Stimulated activated CD8-positive, alpha-beta memory T cell treated with anti-CD3 and anti-CD28 coated beads, Interleukin-7, amount 100 ng/mL, for 4 hours (primary cell): ENCODE measurements at places on chromosomes 13 and 19.

- DNase-seq, result no peak
Observed at GRCh38 chr19:11506101-11506555, 489 bp upstream of the ZNF653 start.

DNA sequence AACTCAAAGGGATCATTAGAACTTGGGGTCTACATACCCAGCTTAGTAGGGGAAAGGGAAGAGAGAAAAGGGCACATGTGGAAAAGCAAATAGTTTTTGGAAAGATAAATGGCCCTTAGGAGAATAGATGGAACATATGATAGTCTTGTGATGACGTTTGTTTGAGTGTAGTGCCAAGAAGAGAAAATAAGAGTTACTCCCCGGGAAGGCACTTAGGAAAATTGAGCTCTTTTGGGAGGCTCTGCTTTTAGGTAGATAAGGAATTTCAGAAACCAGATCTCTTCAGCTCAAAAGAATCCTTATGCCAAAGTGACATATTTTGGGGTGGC, 44.8 kb upstream of the SERTM1 start:
- DNase-seq, result no peak

DNA sequence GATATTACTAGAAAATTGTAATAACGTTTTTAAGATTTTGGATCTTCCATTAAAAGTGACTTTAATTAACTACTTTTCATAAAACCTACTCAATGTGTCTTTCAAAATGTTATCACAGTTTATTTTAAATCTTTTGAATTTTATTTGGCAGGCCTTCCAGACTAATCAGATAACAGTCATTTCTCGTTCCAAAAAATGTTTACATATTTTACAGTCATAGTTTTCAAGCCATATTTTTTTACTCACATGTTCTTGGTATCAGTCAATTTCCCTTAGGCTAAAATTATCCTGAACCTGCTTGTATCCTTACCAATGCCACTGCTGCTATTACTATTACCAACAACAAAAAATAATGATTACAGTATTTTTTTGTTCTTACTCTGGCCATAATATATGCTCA, 1783.5 kb downstream of the SLITRK5 start:
- no peak for DNase-seq

DNA sequence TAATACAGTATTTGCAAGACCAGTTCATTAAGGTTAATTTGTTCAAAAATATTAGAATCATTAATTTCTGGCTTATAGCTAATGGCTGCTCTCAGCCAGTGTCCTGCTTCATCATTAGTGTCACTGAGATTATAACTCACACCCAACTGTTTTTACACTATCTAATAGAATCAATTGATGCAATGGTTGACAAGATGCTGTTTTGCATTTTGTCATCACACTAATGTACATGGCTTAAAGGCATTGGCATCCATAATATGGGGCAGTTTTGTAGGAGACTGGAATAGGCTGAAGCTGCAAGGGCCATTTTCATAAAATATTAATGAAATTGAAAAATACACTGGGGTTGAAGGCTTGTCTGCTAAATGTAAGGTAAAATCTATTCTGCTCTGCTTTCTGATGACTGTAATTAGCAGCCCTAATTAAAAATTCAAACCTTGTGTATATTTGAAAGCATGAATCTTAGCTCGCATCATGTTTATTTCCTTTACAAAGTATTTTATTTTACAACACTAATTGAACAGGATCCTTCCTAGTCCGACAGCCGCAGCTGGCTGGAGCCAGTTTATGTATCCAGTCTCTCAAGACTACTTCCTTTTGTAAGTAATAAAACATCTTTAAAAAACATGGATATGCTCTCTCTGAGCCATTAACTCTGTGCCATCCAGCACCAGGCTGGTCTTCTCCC, 296.7 kb downstream of the POU4F1 start:
- DNase-seq, result no peak

DNA sequence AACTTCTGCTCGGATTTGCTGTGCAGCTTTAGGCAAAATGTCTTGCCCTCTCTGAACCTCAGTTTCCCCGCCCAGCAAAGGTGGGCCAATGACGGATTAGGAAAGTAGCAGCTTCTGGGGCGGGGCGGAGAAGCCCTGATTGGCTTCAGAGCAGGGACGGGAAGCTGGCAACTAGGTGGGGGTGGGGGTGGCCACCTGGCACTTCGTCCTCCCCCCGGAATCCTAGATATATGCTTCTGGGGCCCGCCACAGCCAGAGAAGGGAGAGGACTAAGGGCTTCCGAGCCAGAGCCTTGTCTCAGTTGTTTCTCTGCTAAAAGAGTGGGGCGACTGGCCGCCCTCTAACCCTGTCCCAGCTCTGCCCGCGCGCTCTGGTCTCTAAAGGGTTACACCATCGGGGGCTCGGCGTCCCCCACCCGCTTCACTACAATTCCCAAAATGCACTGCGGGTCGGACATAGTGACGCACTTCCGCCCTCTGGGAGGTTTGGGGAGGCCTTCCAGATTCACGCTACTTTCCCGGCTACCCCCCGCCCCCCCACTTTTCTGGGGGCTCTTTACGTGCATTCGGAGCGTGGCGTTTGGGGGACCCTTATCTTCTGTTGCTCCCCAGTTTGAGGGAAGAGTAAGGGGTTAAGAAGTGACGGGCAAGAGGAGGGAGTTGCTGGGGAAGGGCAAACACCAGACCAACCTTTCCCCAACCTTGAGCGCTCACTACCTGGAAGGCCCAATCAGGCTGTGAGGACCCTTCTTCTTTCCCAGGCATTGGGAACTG, 672 bp upstream of the IRF2BP1 start:
- peak; percentile 82 for DNase-seq

DNA sequence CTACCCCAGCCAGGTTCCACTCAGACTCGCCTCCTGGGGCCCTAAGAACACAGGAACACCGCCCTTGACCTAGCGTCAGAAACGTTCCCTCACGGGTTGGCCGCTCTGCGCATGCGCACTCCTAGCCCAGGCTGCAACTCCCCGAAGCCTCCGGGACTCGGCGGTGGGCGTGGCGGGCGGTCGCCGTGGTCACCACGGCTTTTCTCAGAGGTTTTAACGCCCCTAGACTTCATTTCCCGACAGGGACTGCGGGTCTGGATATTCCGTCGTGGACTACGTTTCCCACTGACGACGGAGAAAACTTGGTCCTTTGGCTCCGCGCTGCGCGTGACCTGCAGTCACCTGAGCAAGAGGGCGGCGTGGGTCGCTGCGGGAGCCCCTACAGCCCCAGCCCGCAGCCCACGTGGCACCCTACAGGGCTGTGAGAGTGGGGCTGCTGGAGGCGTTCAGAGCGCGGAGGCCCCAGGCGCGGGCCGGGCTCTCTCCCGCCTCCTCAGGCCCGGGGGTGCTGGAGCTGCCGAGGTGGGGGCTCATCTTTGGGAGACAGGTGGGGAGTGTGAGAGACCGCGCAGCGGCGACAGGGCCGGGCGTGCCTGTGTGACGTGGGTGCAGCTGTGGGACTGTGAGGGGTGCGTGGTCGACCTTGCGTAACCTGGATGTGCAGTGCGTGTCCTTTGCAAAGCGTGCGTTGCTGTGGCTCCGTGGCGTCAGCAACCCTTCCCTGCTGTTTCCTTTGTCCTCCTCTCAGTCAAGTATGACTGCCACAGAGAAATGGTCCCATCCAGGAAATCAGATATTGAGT, 38.0 kb upstream of the ZNF573 start:
- peak; percentile 2 for DNase-seq

DNA sequence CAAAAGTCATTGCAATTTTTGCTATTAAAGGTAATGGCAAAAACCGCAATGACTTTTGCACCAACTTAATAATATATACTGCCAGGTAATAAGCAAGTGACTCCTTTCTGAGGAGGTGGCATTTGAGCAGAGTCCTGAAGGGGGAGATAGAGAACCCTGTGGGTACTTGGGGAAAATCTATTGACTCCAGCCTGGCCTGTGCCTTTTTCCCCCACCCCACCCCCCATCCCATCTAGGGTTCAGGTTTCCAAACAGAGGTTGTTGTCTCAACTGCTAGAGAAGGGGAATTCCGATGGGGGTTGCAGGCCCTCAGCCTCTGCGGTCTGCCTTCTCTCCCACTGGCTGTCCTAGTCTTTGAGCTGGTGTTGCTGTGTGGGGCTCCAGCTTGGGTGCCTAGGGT, 11.5 kb downstream of the S1PR2 start:
- no peak for DNase-seq

- no peak for DNase-seq
Observed at GRCh38 chr13:24056616-24057137, 103.8 kb upstream of the SPATA13 start.

- DNase-seq, result no peak
Observed at GRCh38 chr19:18029617-18030338, 21.8 kb downstream of the ARRDC2 start.

DNA sequence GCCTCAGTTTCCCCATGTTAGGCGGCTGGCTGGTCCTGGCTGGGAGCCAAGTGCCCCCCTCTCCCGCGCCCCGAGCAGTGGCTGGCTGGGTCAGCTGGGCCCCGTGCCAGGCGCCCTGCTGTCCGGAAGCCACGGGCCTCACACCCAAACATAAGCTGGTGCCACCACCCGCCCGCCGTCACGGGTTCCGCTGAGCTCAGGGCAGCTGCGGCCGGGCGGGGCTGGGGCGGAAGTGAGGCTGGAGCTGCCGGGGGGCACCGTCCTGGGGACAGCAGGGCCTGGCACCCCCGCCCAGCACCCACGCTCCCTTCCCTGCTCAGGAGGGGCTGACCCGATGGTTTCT, 19.3 kb downstream of the HCN2 start:
- DNase-seq, result no peak

DNA sequence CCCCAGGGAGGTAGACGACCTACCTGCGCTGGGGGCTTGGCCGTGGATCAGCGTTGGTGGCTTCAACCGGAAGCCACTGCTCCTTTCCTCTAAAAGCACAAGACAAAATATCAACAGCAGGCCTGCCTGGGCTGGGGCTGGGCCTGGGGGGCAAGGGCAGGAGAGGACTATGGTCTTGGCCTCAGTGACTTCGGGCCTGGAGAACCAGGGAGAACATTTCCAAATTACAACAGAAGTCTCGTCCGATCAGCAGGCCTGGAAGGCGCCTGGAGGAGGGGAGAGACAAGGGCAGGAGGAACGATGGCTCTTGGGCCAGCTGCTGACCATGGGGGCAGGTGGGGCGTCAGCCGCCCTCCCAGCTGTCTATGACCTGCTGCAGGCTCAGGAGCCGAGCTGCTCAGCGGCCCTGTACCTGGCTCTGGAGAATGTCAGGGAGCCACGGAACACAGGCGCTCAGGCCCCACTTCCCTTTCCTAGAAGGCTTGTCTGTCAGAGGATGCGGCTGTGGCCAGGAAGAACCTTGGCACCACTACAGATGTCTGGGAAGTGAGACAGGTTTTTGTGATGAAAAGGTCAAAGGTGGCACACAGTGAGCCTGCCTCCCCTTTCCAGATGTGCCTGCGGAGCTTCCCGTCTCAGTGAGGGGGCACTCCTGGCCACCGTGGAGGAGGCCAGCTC, 19.5 kb downstream of the CAPS start:
- DNase-seq, result no peak

- no peak for DNase-seq
Observed at GRCh38 chr19:4749870-4750590, 26.4 kb upstream of the DPP9 start.

- DNase-seq, result no peak
Observed at GRCh38 chr19:33297401-33298145, 4.8 kb downstream of the CEBPA start.

DNA sequence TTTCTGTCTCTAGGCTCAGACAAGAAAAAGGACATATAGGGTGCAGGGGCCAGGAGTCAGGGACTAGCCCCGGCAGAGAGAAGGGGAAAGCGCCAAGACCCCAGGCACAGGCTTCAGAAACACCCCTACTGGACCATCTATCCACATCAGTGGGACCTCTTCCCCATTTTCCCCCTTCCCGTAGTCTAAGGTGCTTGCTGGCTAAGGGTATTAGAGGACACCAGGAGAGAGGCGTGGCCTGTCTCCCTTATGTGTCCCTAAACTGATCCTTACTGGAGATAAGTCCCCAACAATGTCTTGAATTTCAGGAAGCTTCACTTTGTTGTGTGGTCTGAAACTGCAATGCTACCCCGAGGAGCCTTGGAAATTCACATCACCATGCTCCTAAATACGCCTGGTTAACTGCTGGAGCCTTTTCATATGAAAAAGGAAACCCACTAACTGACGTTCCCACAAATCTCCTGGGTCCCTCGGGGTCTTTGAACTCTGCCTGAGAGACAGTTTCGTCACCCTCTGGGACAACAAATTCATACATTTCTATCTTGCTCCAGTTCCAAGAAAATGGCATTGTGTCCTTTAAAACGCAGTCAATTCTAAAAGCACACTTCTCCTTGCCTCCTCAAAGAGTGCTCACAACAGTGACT, 197.7 kb downstream of the COL4A1 start:
- DNase-seq, result no peak

- DNase-seq, result peak; percentile 83
Observed at GRCh38 chr19:14005349-14006084, 603 bp downstream of the RFX1 start.

- DNase-seq, result no peak
Observed at GRCh38 chr13:20400774-20401173, 124.9 kb downstream of the CRYL1 start.

DNA sequence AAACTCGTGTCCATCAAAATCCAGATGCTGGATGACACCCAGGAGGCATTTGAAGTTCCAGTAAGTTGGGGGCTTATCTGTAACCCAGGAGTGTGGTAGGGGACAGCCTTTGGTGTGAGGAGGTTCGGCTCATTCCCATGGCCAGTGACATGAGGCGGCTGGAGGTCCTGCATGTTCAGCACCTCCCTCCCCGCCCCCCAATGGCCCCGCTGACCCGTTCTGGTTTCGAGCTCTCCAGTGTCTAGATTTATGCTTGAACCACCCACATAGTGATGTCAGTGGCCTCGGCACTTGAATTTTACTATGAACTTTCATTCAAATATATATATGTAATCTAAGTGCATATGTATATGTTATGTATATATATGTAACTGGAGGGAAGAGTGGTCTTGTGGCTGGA, 36.3 kb upstream of the RNF113B start:
- DNase-seq, result no peak

DNA sequence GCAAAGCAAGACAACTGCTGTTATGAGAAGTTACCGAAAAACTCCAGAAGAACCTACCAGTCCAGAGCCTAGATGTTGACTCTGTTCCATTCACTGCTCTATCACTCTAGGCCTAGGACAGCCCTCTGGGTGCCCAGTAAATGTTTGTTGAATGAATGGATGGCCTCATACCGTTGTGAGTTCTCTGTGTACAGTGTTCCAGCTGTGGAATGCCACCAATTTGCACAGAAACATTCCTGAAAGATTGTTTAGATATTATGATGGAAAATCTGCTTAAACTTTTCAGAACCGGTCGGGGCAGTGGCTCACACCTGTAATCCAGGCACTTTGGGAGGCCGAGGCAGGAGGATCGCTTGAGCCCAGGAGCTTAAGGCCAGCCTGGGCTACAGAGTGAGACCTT, 1.3 kb upstream of the FBL start:
- no peak for DNase-seq

- no peak for DNase-seq
Observed at GRCh38 chr13:93794197-93794885, 567.7 kb downstream of the GPC6 start.

- no peak for DNase-seq
Observed at GRCh38 chr13:47945738-47946137, 55.3 kb downstream of the SUCLA2 start.

GRCh38 chr13:33194820-33195692, 90.5 kb downstream of the STARD13 start:
- no peak for DNase-seq

GRCh38 chr13:36068566-36068965, 62.6 kb downstream of the DCLK1 start:
- no peak for DNase-seq
